ENCODE measurements at places on chromosomes 16 and 17. TPM values are rescaled to one million over a fixed set of nuclear protein-coding genes. Genes with fewer than 3 reads are reported as not detected.

- DNase-seq = no peak
These were observed 73.1 kb upstream of the FAM20A start for GRCh38 chr17:68674029-68674925.

DNA sequence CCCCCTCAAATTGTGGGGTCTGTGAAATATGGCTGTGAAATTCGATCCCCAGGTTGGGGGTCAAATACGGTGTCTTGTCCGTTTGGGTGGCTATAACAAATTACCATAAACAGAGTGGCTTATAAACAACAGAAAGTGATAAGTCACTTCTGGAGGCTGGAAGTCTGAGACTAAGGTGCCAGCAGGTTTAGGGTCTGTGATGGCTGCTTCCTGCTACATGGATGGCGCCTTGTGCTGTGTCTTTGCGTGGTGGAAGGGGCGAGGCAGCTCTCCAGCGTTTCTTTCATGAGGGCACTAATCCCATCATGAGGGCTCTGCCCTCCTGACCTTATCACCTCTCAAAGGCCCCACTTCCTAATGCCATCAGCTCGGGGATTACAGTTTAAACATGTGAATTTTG lies 120.0 kb downstream of the IRF8 start:
- DNase-seq = no peak

DNA sequence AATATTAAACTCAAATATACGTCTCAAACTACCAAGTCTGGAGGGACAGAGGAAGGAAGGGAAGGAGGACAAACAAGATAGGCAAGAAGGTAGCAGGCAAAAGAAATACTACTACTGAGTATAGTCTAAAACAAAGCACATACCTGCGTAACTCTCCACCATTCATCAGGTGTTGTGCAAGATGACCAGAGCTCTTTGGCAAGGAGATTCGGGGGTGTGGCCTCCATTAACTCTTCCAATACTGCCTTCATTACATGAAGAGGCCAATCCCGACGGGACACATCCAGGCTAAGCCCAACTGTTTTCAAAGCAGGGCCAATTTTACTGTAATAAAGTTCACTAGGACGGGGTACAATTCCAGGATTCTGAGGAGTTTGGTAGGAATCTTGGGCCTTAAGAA lies 38.2 kb upstream of the ARL6IP1 start:
- DNase-seq = no peak

DNA sequence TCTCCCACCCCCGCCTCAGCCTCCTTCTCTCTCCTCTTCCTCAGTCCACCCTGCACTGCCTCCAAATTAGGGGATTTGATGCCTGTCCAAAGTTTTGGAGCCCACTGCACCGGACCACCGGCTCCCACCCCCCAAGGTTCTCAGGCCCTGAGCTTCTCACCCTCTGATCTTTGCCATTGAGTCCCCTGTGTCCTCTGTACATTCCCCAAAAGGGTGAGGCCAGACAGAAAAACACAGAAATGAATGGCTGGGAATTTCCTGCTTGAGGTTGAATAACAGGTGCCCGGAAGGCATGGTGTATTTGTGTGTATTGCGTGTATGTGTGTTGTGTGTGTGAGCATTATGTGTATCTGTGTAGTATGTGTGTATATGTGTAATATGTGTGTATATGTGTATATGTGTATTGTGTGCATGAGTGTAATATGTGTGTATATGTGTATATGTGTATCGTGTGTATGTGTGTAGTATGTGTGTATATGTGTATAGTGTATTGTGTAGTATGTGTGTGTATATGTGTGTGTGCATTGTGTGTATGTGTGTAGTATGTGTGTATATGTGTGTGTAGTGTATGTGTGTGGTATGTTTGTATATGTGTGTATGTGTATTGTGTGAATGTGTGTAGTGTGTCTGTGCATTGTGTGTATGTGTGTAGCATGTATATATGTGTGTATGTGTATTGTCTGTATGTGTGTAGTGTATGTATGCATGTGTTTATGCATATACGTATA lies 16.0 kb upstream of the CCL17 start:
- DNase-seq = no peak

DNA sequence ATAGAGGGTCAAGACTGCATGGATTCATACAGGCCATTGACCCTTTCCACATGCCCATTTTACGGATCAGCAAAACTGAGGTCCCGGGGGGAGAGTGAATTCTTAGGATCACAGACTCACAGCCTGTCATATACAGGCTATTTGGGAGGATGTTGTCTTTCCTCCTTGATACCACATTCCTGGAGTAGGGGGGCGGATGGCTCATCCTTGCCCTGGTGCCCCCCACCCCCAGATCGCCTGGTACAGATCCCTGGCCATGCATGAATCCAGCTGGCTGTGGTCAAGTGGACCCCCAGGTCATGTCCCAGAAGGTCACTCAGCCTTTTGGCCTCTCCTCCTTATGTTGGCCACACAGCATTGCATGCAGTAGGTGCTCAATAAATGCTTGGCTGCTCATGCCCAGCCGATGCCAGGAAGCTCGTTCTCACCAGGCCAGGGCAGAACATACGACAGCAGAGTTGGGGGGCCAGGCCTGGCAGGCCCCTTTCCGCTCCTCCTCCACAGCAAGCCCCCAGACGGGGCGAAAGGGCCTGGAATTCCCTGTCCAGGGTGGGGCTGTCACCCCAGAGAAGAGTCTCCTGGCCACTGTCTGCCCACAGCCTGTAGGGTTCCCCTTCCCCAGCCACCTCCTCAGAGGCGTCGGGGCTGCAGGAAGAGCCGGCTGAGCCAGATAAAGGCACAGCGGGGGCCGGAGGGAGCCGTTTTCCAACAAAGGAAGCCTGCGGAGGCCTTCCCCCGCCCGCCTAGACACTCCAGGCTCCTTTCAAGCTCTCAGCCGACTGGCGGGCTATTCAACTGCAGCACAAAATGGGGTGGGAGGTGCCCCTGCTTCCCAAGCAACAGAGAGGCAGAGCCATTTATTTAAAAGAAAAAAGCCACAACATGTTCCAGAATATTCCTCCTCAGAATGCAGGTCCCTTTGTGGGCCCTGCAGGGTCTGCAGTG lies 215.7 kb upstream of the CIBAR2 start:
- DNase-seq = no peak

DNA sequence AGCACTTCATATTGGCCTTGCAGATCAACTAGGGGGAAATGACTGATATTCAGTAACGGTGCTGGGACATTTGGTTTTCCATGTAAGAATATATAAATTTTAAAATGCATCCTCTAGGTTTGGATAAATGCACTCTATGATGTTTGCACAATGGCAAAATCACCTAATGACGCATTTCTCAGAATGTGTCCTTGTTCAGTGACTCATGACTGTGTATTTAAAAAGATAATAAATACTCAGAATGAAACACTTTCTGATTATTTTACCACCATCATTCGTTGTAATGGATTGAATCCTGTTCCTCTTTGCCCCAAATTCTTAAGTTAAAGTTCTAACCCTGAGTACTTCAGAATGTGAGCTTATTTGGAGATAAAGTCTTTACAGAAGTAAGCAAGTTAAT lies 17.2 kb upstream of the ADGRG1 start:
- DNase-seq = peak; percentile 81

DNA sequence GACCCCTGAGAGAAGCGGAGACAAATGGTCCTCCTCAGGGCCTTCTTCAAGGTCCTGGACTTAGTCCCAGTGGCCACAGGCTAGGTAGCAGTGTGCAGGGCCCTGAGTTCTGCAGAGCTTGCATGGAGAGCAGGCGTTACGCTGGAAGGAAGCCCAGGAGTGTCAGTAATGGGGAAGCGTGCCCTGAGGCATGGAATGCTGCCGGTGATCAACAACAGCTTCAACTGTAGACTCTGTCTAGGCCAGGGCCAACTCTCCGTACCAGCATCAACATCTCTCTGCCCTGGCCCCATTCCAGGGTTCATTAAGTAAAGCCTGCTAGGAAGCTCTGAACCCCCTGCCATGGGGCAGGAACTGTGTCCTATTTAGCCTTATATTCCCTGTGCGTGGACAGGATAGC lies 568 bp upstream of the TNK1 start:
- DNase-seq = peak; percentile 47

DNA sequence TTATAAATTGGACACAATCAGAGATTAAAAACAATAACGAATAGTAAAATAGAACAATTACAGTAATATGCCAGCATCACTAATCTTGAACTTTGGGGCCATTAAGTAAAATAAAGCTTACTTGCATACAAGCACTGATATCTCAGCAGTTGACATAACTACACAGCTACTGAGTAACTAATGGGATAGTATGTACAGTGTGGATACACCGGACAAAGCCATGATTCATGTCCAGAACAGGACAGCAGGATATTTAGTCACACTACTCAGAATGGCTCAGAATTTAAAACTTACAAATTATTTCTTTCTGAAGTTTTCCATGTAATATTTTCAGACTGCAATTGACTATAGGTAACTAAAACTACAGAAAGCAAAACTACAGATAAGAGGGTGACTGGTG lies 427.5 kb downstream of the CDH13 start:
- DNase-seq = peak; percentile 34

GRCh38 chr17:3004150-3004801 lies 59.1 kb downstream of the OR1D5 start:
- DNase-seq = peak; percentile 96

DNA sequence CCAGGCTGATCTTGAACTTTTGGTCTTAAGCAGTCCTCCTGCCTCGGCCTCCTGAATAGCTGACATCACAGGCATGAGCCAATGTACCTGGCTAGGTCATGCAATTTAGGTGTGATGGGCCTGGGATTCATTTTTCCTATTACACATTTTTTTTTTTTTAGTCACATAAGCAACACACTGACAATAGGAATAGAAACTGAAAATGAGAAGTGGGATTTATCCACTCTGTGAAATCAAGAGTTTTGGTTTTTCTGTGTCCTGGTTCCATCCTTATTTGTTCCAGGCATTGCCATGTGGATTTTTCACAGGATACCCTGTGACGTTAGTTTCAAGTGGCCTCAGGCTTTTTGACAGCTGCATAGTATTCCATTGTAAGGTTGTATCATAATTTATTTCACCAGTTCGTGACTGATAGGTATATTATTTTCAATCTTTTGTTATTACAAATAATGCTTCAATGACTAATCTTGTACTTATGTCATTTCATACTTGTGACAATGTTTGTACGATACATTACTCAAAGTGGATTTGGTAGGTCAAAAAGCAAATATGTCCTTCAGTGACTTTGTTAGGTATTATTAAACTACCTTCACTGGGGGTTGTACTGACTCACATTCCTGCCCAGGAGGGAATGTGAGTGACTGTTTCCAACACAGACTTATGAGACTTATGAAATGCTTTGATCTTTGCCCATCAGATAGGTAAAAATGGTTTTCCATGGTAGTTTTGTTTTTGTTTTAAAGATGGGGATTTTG lies 10.6 kb downstream of the ADCY7 start:
- no peak for DNase-seq

- no peak for DNase-seq
These were observed 30.9 kb downstream of the ABCC1 start for GRCh38 chr16:15980329-15980728.

- DNase-seq = no peak
These were observed 35.9 kb upstream of the TOM1L1 start for GRCh38 chr17:54864636-54865356.

The C17orf50 gene
- total RNA-seq = not detected

The PPL gene
- 0.36 TPM for total RNA-seq

The HSPB9 gene
- not detected for total RNA-seq

The CARD14 gene
- total RNA-seq = not detected

The MC1R gene
- total RNA-seq = 4.4 TPM

The NPIPB9 gene
- total RNA-seq = 0.56 TPM

The CCDC200 gene
- not detected for total RNA-seq

The CDH3 gene
- total RNA-seq = not detected
